ENCODE measurements at places on chromosomes 4 and X.

DNA sequence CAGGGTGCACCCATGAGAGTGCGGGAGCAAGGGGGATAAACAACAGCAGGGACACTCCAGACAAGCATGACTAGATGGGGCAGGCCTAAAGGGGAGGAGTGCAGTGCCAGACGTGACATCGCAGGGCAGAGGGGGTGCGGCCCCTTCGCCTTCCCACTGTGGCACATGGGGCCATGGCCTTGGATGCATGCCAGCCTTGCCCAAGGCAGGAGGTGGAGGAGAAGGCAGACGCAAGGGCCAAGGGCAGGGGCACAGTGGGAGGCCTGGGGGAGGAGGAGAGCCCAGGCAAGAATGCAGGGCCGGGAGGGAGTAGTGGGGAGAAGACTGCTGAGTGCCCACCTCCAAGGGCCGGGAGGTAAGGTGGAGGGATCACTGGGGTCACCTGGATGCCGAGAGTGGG is 21.6 kb downstream of the PNMA6E start:
- DNase-seq = no peak

DNA sequence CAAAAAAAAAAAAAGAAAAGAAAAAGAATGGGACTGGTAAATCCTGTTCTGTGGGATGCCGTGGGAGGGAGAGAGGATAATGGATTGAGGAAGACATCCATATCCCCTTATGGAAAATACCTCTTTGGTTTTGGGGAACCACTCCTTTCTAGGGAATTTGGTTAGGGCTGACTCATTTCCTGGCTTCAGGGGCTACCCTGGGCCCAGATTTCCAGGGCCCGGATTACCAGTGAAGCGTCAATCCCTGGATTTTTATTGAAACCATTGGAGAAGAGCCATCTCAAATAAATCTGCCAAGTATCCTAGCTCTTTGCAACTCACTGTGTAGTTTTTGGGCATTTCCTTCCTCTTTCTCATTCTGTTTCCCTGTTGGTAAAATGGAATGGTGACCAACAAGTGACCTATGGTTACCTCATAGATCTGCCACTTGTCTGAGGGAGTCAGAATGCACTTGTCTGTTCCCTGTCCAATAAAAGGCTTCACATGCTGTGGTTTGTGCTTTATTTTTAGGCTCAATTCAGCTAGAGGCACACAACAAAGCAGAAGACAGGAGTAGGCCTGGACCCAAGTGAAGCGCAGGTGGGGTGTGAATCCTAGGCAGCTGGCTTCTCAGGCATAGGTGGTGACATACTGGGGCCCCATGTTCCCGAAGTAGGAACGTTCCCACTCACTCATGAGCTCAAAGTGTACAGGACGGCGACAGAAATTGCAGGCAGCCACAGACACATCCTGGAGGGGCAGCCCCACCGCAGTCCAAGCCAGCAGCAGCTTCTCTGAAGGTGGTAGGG is 8.6 kb downstream of the APEX2 start:
- no peak for DNase-seq

DNA sequence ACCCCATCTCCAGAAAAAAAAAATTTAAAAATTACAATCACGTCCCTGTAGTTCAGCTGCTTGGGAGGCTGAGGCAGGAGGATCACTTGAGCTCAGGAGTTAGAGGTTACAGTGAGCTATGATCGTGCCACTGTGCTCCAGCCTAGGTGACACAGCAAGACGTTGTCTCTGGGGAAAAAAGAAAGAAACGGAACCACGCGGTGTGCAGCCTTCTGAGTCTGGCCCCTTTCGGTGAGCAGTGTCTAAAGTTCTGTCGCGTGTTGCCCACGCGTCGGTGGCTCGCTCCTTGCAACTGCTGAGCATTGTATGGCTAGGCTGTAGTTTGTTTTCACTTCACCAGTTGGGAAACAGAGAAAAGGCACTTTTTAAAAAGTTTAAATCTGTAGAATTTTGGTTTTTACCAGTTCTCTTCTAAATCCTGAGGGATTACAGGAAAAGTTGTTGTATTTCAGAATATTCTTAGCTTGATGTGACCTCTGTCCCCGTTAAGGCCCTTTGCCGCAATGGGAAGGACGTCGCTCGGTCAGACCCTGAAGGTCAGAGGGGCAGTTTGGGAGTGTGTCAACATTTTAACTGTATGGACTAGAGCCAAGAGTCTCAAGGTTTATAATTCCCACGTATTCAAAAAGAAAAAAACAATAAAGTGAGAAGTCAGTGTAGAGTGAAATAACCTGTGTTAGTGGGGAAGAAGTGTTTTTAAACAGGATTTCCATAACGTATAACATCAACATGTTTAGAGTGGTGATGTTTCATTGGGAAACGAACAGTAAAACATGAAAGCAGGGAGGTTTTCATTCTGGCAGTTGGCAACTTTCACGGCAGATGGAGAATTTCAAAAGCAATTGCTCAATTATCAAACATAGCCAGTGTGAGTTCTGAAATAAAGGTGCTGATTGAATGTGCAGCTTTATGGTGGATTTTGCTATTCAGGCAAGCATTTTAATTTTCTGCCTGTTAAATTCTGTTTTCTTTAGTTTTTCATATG is 45.8 kb upstream of the MSANTD1 start:
- DNase-seq = peak; percentile 25

- no peak for DNase-seq
Observed at GRCh38 chr4:181592221-181592745, 650.9 kb upstream of the TENM3 start.

DNA sequence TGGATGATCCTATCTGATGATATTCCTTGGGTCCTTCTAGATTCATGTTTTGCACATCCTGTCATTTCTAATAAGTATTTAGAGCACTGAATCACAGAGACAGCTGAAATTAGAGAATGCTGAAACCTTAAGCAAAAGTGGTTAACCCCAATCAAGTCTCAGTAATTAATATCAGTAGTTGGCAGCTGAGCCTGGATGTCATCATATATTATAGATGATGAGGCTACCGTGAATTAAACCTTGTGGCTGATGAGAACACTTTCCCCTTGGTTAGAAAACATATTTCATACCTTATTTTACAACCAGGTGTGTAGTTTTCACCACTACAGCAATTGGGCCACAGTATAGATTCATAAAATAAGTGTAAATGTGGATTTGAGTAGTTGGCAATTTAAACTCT is 499.0 kb downstream of the PDGFC start:
- no peak for DNase-seq

GRCh38 chrX:118772051-118772450 is 44.6 kb downstream of the IL13RA1 start:
- no peak for DNase-seq

GRCh38 chr4:163649557-163650091 is 155.1 kb downstream of the TMA16 start:
- no peak for DNase-seq

GRCh38 chr4:123618606-123619005 is 222.0 kb downstream of the SPRY1 start:
- DNase-seq = no peak

GRCh38 chr4:148633720-148634119 is 191.5 kb upstream of the NR3C2 start:
- DNase-seq = no peak

DNA sequence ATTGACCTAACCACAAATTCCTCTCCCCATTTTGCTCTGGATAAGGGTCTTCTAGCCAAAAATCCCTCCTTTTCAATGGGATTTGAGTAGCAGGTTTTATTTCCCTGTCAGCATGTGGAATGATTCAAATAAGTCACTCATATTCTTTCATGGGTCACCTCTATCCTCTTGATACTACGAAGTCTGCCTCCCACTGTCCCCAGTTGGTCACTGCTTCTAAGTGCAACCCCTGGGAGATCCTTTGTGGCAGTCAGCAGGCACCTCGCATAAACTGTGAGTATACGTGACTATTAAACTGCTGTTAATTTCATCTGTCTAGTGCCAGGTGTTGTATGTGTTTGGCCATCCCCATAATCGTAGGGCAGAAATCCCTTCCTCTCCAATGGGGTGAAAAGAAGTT is 1667.9 kb upstream of the PCDH7 start:
- no peak for DNase-seq

DNA sequence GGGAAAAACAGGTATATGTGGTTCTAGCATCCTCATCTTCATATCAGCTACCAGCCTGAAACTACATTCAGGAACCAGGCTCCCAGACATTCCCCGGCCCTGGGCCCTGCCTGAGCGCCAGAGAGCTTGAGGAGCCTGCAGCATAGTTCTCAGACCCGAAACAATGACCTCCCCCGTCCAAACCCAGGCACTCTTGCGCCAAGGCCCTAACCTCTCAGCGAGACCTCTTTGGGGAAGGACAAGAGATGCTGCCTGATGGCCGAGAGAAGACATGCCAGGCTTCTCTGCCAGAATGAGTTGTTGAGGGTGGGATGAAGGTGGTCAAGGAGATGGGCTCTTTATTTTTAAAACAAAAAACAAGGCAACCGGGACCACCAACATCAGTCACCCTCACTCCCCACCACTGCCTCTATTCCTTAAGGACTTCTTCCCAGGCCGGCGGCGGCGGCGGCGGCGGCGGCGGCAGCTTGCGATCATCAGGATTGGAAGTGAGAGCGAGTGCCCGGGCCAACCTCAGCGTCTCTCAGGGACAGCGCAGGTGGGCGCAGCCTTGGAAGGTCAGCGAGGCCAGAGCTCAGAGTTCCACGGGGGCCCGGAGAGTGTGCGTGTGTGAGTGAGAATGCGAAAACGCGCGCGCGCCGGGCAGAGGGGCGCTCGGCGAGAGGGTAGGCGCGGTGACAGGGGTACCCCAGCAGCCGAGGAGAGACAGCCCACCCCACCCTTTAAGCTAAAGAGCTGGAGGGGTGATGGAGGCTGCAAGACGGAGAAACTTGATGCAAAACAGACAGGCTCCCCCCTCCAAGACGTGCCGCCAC is 601 bp downstream of the INPP4B start:
- DNase-seq = peak; percentile 36

DNA sequence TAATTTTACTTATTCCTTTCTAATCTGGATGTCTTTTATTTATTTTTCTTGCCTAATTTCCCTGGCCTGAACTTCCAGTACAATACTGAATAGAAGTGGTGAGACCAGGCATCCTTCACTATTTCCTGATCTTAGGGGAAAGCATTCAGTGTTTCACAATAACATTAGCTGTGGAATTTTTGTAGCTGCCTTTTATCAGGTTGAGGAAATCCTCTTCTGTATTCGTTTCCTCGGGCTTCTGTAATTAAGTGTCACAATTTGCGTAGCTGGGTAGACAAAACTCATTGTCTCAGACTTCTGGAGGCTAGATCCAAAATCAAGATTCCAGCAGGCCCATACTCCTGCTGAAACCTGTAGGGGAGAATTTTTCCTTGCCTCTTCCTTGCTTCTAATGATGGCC is 598.4 kb upstream of the FTHL17 start:
- no peak for DNase-seq

Data from adipocyte (in vitro differentiated cells).